ENCODE measurements at places on chromosomes 1 and 21. TPM values are rescaled to one million over a fixed set of nuclear protein-coding genes. Genes with fewer than 3 reads are reported as not detected.

GRCh38 chr1:207286786-207287468 is 34.6 kb upstream of the CD55 start:
- H3K36me3 ChIP-seq = no peaks in the 10 kb centered on the region
- H3K4me1 ChIP-seq = no peaks in the 10 kb centered on the region
- H3K27ac ChIP-seq = no peak overlapping the region
- no peak overlapping the region for H3K4me3 ChIP-seq

DNA sequence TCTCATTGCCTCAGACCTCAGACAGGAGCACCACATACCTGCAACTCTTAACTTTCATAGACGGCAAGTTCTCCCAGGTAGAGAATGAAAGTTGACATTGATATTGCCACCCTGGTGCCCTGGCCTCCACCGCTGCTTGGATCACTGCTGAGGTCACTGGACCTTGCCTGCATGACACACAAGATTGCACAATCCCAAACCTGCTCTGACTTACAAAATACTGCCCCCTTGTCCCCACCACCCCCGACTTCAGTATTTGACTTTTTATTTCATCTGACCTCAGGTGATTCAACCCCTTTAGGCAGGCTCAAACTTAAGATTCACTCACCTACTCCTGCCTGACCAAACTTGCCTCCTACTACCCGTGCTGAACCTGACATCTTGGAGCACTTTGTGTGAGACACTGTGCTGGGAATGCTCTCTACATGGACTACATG is 43.1 kb upstream of the S1PR1 start:
- no peak for DNase-seq
- no peaks in the 10 kb centered on the region for H3K4me1 ChIP-seq
- no peak overlapping the region for H3K27ac ChIP-seq

SPTA1 gene
- under 0.01 TPM for total RNA-seq

DNA sequence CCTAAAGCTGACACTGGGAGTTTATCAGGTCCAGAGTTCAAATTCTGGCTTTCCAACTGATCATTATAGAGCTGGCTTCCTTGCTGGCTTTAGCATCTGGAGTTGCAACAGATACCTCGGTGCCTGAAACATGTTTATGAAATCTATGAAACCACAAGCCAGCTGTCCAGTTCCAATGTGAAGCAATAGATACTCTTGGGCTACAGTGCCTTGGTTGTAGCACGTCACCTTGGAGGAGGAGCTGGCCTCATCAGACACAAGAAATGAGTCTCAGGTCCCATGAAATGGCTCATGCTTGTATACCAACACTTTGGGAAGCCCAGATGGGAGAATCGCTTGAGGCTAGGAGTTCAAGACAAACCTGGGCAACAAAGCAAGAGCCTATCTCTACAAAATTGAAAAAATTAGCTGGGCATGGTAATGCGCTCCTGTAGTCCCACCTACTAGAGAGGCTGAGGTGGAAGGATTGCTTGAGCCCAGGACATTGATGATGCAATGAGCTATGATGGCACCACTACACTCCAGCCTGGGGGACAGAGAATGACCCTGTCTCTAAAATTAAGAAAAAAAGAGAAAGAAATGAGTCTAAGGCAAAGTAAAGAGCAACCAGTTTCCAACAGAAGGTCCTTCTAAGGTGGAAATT is 132.5 kb upstream of the ZNF648 start:
- H3K27me3 ChIP-seq = no peaks in the 10 kb centered on the region
- H3K27ac ChIP-seq = peak overlapping the region; percentile 30
- H3K4me1 ChIP-seq = peaks cover 6% of the 10 kb centered on the region
- no peak overlapping the region for H3K4me3 ChIP-seq
